ENCODE measurements at places on chromosomes 3 and 15.

DNA sequence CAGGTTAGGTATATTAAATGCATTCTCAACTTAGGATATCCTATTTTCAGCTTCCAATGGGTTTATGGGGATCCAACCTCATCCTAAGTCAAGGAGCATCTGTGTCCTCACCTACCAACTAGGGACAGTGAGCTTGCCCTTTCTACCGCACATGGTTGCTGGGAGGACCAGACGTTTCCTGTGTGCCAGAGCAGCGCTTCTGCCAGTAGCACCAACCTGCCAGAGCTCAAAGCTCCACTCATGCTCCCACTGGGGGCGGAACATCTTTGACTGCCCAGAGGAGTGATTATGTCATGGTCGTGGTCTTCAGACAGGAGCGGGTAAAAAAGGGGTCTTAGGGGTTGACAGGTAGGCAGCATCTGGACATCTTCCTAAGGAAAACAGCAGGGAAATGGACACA lies 24.7 kb downstream of the XPC start:
- peak; percentile 41 for DNase-seq

GRCh38 chr3:197293605-197294237 lies 4.7 kb downstream of the DLG1 start:
- DNase-seq, result no peak

DNA sequence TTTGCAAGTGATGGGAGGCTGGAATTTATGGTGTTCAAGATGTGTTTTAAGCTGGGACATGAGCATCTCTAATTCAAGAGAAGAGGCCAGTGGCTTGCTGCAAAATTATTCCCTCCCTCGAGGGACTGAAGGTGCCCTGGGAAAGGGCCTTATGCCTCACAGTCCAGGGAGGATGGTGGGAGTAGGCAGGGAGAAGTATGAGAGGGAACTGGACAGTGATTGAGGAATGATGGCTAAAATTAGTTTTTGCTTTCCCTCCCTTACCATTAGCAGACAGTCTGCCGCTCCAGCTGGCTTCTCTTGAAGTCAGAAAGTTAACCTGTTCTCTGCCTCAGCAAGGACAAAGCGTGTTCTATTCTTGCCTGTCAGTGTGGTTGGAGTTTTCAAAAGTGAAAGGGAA lies 139.8 kb upstream of the SEMA6D start:
- DNase-seq, result no peak

GRCh38 chr3:119834754-119835370 lies 53.0 kb downstream of the NR1I2 start:
- DNase-seq, result no peak

DNA sequence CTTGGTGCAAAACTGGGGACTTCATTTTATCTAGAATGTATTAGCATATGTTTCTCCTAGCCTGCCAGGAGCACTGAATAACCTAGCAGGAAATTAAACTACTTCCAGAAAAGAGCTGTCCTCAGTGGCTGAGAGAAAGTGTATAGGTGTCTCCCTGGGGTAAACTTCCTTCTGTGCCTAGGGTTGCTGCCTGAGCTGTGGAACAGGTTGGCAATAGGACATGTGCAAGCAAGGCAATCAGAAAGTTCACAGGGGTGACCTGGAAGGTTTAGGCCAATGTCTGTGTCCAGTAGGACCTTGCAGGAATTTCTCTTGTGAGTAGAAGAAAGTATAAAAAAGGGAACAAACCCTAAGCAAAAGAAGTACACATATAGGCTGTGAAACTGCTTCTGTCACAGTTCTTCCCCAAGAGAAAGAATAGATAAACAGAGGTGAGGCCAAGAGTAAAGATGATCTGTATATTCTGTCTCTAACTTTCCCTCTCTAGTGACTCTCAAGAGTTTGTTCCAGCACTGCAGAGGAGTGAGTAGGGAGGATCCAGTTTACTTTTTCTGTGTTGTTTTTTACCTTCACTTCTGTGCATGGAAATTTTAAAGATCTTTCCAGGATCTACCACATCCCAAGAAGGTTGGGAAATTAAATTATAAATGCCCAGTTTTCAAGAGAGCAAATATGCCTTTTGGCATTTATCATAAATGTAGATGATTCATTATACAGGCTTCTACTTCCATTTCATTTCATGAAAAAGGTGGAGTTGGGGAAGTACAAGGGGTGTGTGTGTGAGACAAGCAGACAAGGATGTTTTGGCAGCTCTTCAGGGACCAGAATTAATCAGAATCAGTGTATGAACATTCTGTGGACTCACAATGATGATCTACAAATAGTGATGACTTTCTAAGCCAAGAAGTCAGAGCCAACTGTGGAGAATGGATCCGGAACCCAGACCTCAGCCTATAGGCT lies 155.2 kb downstream of the RBPMS2 start:
- DNase-seq, result no peak

GRCh38 chr15:75037685-75038084 lies 14.3 kb downstream of the PPCDC start:
- DNase-seq, result no peak

DNA sequence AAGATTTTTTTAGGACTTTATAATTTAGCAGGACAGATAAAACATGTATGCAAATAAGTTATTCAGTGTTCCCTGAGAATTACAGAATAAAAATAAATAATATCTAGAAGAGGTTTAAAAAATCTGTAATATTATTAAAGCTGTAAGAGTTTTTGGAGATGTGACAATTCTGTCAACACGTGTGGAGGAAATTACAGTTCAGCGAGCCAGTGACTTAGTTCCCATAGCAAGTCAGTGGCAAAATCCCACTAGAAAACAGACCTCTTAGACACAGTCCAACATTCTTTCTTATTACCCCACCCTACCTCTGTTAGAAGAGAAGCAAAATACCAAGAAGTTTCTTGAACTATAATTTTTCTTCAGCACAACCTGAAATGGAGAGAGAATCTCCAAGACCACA lies 16.2 kb upstream of the DENND6A start:
- no peak for DNase-seq

DNA sequence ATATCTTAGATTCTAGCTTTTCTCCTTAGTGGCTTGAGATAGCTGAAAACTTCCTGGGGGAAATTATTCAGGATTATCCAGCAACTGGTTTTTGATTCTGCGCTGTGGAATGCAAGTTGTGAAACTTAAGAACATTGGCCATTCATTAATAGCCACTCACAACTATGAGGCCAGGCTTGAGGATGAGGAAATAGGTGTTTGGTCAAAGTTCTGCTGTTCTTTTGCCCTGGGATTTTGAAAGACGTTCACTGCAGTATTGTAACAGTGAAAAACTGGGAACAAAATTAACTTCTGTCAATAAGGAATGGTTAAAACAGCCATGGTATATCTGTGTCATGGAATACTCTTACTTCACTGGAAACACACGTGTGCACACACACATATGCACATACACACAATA lies 44.1 kb downstream of the CTXND1 start:
- no peak for DNase-seq

- DNase-seq, result peak; percentile 71
These were observed 82.9 kb downstream of the IQSEC1 start for GRCh38 chr3:12990306-12990705.

DNA sequence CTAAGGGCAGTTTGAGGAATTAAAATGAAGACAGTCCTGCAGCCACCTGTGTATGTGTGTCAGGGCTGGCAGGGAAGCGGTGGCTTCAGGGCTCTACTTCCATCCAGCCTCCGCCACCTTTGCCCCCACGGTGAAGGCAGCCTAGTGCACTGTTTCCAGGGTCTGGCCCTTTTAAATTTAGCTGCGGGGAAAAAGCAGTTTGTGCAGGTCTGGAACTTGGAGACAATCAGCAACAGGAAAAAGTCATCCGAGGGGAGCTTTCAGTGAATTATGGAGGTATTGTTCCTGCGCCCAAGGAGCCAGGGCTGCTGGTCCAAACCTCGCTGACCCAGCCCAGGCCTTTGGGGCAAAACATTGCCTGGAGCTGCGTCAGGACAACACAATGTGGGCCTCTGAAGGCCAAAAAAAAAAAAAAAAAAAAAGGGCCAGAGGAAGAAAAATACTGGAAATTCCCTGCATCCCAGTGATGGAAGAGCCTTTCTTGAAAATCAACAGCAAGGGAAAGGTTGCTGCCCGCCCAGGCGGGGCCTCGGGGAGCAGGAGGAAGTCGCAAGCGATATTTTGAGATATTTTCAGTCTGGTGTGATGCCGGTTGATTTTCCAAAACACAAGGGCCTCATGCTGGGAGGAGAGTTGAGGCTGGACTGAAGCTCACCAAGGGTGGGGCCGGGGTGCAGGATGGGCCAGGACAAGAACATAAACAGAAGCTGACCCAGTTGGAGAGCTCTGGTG lies 25.5 kb upstream of the FGD5 start:
- DNase-seq, result peak; percentile 78

- no peak for DNase-seq
These were observed 51.0 kb downstream of the CACNA1D start for GRCh38 chr3:53545310-53545995.

DNA sequence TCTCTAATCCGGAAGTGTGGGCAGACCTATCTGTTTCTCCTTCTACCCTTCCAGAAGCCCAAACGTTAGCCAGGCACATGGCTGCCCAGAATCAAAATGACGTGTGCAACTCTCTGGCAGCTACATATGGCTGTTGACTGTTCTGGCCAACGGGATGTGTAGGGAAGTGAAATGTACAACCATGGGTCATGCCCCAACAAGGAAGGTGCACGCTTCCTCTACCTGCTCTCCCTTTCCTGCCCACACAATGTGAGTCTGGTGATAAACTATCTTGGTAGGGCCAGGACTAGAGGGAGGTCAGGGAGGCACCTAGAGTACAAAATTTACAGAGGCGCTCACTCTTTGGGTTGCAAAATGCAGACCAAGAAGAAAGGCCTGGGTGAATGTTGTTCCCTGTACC lies 495.9 kb upstream of the PROK2 start:
- no peak for DNase-seq

DNA sequence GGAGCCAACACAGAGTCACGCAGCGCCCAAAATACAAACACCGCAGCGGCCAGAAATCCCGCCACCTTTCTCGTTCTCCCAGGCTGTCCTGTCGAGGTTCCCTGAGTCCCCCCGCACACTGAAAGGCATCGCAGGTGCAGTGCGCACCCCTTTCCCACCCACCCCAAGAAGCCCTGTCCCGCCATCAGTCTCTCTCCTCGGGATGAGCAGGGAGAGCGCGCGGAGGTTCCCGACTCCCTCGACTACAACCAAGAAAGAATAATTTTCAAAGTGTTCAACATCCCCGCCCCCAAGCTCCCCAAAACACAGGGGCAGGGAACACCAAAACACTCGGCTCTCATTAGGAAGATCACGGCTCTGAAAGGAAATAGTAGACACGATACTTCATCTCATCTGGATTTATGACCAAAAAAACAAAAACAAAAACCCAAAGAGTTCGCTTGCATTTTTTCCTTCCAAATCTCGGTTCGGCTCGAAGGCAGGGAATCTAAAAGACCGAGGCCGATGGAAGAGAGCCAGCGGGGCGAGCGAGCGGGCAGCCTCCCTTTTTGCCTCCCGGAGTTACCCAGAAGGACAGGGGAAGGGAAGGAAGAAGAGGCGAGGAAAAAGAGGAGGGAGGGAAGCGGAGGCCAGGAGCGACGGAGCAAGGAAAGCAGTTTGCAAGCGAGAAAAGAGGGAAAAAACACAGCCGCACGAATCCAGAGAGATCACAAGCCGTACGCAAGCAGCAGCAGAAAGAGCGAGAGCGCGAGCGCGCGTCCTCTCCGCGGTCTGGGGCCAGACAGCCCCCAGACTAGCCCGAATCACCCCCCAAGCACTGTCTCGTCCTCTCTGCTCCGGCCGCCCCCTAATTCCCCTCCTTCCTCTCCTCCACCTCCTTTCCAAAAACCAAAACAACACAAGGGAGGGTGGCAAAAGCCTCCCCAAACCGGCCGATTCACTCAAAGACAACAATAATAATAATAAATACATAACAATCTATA lies 808 bp downstream of the BCL6 start:
- DNase-seq, result peak; percentile 87

DNA sequence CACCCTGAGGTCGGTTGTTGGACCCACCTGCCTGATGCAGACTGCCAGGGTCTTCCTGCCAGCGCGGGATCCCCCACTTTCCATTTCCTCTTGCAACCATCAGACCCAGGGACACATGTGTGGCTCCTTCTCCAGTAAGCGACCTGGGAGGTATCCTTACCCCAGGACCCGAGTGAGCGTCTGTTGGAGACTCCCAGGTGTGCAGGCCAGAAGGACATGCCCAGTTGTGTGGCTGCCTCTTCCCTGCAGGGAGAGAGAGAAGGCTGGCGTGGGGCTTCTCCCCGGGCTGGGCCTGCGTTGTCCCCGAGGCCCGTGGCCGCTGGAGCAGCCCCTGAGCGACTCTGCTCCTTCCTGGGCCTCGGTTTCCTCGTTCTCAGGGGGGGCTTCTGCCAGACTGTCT lies 56.8 kb downstream of the APBA2 start:
- DNase-seq, result peak; percentile 57

- no peak for DNase-seq
These were observed 879 bp upstream of the EIF5A2 start for GRCh38 chr3:170909129-170909903.

- DNase-seq, result no peak
These were observed 284.0 kb upstream of the TBL1XR1 start for GRCh38 chr3:177481329-177481728.

DNA sequence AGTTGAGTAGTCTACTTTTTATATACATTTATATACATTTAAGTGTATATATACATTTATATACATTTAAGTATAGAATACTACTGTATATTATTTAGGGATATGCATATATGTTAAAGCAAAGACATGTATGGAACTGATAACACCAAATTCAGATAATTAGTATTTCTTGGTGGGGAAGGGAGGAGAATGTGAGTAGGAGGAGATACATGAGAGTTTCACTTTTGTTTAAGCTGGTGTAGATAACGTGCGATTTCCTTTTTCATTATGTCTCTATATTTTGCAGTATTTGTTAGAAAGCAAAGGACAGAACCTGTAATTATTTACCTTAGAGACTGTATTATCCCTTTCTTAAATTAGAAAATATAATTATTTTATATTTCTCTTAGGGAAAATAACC lies 16.6 kb upstream of the NIT2 start:
- no peak for DNase-seq

DNA sequence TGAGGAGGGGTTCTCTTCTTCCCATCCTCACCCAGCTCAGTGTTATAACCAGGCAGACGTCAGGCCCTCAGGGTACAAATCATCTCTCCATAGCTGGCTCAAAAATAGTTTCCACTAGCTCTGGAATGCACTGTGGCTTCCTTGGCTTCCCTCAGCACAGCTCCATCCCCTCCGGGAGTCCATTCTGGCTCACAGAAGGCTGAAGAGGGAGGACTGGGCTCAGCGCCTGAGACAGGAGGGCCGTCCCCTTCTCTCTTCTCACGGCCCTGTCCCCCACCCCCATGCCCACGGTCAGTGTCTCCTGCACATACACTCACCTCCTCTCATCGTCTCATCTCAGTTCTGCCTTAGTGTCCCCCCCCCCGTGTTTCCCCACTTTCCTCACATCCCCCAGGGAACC lies 50.1 kb downstream of the UMPS start:
- DNase-seq, result peak; percentile 86

- DNase-seq, result peak; percentile 85
These were observed 47.6 kb downstream of the RAP2B start for GRCh38 chr3:153209596-153209995.

GRCh38 chr15:90400005-90400758 lies 12.1 kb downstream of the IQGAP1 start:
- DNase-seq, result no peak

- no peak for DNase-seq
These were observed 92.4 kb downstream of the CLDN1 start for GRCh38 chr3:190229632-190230424.

- no peak for DNase-seq
These were observed 57.1 kb upstream of the POU1F1 start for GRCh38 chr3:87333393-87333892.

- DNase-seq, result peak; percentile 90
These were observed 13.9 kb downstream of the SPINT1 start for GRCh38 chr15:40857601-40858341.

- DNase-seq, result no peak
These were observed 549.8 kb upstream of the AGTR1 start for GRCh38 chr3:148147903-148148302.
